ENCODE measurements at places on chromosomes 4 and X.
A peak's percentile ranks its signal among the peaks of the same experiment; 100 is the strongest.

- no peak for DNase-seq
Measured at GRCh38 chrX:70477734-70478075, 33.1 kb downstream of the DLG3 start.

DNA sequence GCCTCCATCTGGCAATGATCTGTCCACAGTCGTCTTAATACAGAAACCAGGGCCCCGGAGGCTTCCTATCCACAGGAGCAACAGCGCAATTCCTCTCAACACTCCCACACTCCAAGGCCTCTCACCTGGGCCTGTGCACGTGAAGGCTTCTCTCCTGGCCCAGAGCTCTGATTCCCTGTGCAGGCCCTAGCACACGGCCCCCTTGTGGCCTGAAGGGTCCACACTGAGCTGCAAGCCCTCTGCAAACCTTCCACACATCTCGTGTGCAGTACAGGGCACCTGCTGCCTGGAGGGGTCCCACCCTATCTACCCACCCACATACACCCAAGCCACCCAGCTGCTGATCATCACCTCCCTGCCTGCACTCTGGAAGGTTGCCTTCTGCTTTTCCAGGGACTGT is 150.1 kb upstream of the NUDT10 start:
- no peak for DNase-seq

- no peak for DNase-seq
Measured at GRCh38 chr4:94015956-94016355, 187.4 kb downstream of the ATOH1 start.

GRCh38 chr4:53629296-53629695 is 38.0 kb upstream of the LNX1 start:
- DNase-seq, result no peak

DNA sequence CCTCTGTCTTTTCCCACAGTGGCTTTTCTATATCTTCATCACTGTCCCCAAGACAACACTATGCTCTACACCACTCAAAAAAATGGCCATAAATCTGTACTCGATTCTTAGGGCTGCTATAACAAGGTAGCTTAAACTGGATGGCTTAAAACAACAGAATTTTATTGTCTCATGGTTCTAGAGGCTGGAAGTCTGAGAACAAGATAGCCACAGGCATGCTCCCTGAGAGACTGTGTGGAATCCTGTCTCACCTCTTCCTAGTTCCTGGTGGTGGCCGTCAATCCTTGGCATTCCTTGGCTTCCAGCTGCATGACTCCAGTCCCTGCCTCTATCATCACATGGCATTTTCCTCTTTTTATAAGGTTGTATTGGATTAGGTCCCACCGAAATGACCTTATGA is 70.7 kb upstream of the DCLK2 start:
- no peak for DNase-seq

DNA sequence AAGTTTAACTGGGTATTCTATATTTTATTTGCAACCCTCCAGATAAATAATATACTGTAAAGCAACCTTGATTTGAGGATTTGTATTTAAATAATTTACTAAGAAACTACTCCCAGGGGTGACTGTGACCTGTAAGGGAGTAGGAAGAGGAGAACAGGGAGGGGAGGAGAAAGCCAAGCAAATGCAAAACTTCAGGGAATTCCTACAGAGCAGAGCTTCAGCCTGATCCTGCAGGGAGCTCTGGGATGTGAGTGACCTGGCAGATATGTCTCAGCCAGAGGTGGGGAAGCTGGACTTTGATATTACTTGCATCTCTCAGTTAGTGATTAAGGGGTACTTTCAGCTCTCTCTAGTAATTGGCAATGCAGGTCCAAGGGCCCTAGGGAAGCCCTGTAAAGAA is 302.0 kb downstream of the FRMPD4 start:
- DNase-seq, result no peak

- no peak for DNase-seq
Measured at GRCh38 chr4:145213245-145213644, 32.9 kb upstream of the OTUD4 start.

- no peak for DNase-seq
Measured at GRCh38 chrX:18149454-18149853, 71.2 kb downstream of the BEND2 start.

DNA sequence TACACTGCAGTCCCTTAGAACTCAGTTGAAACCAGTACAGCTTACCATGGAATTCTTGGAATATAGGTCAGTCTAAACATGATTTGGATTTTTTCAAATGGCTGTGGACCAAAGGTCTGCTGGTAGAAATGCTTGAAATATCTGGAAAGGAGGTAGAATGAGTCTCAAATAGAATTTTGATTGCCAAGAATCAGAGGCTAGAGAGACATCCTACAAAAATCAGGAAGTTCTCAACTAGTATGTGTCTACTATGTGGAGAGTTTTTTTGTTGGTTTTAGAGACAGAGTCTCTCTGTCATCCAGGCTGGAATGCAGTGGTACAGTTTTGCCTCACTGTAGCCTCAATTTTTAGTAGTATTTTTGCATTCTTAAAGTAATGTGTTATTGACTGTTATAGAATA is 53.6 kb downstream of the PAQR3 start:
- no peak for DNase-seq

DNA sequence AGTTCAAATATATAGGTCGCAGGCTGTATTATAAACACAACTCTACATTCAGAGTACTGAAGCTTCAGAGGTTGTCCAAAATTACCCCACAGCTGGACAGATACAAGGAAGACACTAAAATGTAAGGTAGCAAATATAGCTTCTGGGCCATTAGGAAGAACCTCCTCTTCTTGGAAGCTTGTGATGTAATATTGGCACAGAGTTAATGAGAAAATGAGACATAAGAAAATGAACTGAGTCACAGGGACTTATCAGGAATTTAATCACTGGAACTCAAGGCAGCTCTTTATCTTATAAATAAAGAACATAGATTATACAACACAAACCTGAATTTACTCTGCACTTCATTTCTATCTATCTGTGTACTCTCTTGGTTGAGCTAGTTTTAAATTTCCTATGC is 344.7 kb downstream of the PCDH10 start:
- DNase-seq, result no peak

- DNase-seq, result peak; percentile 24
Measured at GRCh38 chr4:102437111-102437510, 64.0 kb upstream of the NFKB1 start.

DNA sequence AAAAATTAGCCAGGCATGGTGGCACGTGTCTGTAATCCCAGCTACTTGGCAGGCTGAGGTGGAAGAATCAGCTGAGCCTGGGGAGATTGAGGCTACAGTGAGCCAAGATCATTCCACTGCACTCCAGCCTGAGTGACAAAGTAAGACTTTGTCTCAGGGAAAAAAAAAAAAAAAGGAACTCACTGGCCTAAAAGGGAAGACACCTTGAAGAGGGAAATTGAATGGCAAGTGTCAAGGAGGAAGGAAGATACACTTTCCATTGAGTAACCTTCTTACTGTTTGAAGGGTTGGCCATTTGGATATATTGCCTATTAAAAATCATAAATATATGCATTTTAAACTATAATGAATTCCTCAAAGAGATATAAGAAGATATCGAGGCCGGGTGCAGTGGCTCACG is 147.5 kb upstream of the FAM241A start:
- no peak for DNase-seq

DNA sequence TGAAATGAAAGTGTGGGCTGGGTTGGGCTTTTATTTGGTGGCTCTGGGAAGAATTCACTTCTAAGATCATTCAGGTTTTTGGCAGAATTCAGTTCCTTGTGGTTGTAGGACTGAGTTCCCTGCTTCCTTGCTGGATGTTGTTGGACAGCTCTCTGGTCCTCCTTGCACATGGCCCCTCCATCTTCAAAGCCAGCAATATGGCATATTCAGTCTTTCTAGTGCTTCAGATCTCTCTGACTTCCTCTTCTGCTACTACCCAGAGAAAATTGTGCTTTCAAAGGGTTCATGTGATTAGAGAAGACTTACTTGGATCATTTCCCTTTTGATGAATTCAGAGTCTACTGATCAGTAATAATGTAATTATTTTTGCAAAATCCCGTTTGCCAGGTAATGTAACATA is 12.8 kb upstream of the IGFBP7 start:
- DNase-seq, result no peak

DNA sequence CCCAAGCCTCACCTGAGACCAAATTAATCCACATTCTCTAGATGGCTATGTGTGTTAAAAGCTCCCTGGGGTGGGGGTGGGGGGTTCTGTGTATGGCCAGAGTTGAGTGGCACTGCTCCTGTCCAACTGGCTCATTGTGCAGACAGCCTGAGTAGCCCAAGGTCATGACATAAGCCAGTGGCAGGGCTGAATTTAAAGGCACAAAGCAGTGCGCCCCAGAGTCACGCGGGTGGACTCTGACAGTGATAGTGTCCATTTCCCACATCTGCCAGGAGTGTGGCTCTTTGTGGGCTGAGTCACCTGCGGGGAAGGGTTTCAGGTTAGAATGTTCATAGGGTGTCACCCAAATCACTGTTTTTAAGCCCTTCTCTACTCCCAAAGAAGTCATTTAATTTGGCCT is 45.4 kb downstream of the SCD5 start:
- DNase-seq, result no peak

- no peak for DNase-seq
Measured at GRCh38 chr4:26418850-26419249, 71.4 kb downstream of the CCKAR start.

DNA sequence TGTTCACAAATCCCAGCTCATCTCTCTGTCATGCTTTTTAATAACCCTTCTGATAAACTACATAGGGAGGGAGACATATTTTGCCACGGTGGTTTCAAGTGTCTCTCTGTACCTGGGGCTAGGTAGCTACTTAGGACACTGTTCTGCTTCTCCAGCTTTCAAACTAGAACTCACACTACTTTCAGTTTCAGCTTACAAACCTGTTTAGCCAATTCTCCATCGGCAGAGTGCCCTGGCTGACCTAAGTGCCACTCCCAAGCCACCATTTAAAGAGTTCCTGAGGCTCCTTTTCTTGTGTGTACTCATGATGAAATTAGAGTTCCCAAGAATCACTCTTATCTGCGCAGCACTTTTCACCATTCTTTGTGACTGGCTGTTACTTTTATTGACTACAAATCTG is 899.2 kb downstream of the FAT4 start:
- no peak for DNase-seq

DNA sequence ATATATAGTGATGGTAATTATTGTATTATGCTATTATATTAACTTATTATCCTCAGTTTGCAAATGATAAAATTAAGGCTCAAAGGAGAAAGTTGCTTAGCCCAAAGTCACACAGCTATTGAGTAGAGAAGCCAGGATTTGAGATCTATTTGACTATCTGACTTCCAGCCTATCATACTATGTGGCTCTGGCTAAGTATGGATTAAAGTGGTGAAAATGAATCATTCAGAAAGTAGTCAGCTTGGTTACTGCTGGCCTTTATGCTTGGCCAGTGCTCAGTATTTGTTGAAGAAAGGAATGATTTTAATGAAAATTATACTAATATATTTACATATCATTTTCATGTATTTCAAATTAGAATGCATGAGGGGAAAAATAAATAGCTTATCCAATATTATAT is 219.8 kb downstream of the SHROOM3 start:
- no peak for DNase-seq

DNA sequence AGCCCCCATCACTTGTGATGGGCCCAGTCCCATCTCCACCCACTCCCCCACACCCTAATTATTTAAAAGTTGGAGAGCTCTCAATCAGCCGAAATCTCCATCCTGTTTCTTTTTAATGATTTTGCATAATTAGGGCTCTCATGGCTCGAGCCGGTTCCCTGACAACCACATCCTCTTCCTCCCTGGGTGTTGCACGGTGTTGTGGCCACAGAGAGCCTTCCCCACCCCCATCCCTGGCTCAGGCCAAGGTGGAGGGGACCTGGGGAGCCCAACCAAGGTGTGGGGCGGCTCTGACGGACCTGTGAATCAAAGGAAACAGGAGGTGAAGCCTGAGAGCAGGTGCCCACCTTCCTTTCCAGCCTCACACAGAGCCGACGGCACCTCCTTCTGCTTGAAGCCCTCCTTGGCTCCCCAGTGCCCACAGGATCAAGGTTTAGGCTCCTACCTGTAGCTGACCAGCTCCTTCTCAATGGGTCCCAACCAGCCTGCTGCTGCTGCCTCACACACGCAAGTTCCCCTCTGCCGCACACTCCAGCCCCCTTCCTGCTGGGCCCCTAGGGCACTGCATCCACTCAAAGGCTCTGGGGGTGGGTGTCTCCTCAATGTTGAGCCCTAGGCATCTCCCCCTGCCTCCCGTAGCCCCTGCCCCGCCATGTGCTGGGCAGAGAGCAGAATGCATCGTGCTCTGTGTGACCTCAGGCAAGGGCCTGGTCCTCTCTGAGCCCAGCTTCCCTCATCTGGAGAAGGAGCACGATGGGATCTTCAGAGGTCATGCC is 68.7 kb downstream of the WFS1 start:
- DNase-seq, result no peak

DNA sequence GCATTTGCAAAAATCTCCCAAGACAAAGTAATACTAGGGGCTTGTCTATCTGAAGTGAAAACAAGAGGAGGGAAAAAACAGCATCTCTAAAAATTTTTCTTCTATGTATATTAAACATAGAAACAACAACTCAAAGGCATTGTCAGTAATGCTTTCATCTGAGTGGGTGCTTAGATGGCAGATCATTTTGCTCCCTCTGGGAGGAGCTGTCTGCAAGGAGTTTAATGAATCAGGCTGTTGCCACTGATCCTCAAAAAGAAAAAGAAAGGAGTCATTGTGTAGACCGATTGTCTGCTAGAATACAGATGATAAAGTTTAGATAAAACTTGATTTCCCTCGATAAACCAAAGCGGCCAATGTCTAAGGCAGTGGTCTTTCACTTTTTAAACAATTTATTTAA is 49.7 kb upstream of the KLHL8 start:
- peak; percentile 75 for DNase-seq

- no peak for DNase-seq
Measured at GRCh38 chr4:25638806-25639205, 16.8 kb upstream of the SLC34A2 start.

- peak; percentile 24 for DNase-seq
Measured at GRCh38 chr4:828641-829271, 2.8 kb upstream of the CPLX1 start.

DNA sequence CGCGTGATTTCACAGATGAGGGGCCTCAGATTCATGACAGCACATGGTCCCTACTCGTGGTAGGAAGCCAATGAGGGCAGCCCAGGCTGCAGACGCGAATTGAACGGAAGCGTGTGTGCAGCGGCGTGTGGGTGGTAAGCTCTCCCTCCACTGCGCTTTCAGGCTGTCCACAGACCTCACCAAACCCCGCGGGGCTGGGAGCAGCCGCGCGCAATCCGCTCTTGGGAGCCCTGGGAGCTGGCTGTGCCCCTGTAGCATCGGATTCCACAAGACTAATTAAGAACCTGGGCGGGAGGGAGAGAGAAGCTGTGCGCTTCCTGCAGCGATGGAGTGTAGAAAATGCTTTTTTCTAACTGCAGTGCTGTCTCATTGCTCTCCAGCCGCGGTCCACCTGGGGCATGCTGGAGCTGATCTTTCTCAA is 134.9 kb downstream of the STOX2 start:
- peak; percentile 44 for DNase-seq

DNA sequence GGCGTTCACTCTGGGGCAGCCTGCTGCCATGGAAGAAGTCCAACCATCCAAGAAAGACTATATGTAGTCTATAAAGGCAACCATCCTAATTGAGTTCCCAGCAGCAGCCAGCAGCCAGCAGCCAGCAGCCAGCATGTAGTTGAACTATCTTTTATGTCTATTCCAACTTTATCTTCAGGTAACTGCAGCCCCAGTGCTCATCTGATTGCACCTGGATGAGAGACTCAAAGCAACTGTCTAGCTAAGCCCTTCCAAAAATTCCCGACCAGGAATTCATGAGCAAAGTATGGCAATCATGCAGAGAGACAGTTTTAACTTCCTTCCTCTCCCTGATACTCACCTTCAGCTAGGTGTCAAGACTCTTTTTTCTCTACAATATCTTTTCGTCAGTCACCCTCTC is 216.8 kb downstream of the ANTXR2 start:
- DNase-seq, result no peak

All from hematopoietic multipotent progenitor cell treated with erythropoietin and hydrocortisone succinate and interleukin-3 and kit ligand, for 4 days (in vitro differentiated cells).